Right forelimb (tissue), 1 donor: ENCODE measurements at places on chromosomes 5 and 9.
A peak's percentile ranks its signal among the peaks of the same experiment; 100 is the strongest.

DNA sequence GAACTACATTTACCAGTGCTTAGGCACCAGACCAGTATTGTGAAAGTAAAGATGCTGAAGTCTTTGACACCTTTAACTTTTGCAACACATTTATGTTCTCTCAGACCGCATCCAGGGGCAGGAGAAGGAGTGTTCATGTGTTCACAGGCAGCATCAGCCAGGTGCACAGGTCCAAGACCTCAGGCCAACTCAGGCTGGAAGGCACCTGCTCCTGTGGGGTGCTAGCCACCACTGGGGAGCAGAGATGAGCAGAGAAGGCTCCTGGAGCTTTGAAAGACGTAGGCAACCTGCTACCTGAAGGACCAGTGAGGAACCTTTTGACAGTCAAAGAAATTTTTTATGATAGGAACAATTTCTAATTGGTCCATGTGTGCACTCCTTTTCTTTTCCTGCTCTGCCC lies 35.6 kb downstream of the DAPK1 start:
- DNase-seq: no peak

DNA sequence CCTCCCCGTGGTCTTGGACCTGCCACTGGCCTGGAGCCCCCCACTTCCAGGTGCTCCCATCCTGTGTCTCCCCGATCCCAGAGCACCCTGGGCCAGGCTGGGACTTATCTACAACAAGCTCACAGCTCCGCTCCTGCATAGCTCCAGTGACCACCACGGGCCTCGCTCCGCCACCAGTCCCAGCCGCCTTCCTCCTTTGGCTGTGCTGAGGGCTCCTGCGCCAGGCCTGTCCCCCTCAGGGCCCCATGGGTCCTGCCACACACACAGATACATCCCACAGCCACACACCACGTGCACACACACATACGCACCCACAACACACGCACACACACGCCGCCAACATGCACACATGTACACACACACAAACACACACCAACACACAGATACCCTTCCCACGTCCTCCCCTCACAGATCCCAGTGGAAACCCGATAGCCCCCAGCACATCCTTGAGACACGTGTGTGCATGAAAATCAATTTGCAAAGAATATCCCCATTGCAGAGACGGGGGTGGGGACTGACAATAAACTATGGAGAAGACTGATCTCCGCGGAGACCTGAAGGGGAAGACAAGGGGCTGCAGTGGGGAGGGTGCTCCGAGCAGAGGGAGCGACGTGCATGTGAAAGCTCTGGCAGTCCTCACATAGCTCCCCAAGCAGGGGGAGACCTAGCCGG lies 18.5 kb upstream of the LAMC3 start:
- DNase-seq: no peak

- DNase-seq: no peak
Observed at GRCh38 chr9:4243877-4244812, 55.7 kb downstream of the GLIS3 start.

GRCh38 chr5:107964722-107965121 lies 294.0 kb upstream of the EFNA5 start:
- DNase-seq: no peak

DNA sequence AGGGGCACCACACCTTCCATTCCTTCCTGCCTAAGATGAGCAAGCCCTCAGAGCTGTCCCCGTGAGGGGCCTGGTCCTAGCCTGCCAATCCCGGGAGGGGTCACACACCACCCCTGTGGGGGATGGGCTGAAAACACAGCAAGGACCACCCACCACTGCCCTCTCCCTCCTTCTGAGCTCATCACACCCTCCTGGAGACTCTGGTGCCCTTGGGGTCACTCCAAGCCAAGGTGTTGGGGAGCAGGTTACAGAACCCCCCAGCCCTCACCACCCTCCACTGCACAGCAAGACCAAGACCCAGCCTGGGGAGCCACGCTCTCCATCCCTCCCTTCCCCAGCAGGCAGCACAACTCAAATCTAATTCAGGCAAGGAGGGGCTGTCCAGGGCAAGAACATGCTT lies 60.5 kb upstream of the PPP1R26 start:
- no peak for DNase-seq

DNA sequence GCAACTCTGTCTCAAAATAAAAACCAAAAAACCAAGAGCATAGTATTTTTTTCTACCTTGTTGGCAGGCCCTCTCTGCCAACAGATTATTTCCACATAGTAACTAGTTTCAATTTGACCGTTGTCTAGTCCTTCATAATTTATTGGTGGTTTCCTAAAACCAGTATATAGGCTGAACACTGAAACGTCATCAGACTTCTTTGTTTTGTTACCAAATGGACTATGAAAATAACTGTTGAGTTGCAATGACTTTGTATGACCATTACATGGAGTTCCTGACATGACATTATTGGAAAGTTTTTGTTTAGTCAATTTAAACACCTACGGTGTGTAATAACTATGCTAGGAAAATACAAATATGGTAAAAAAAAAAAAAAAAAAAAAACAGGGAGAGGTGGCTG lies 1.7 kb downstream of the AGGF1 start:
- no peak for DNase-seq

- no peak for DNase-seq
Observed at GRCh38 chr5:112693301-112693700, 44.4 kb upstream of the APC start.

GRCh38 chr9:114327749-114328148 lies 1.9 kb upstream of the ORM2 start:
- peak; percentile 60 for DNase-seq

GRCh38 chr9:4836676-4837075 lies 43.9 kb downstream of the RCL1 start:
- DNase-seq: no peak

GRCh38 chr5:18028036-18028435 lies 393.8 kb downstream of the TAF11L14 start:
- DNase-seq: no peak

- no peak for DNase-seq
Observed at GRCh38 chr5:73485715-73486114, 12.5 kb upstream of the BTF3 start.

DNA sequence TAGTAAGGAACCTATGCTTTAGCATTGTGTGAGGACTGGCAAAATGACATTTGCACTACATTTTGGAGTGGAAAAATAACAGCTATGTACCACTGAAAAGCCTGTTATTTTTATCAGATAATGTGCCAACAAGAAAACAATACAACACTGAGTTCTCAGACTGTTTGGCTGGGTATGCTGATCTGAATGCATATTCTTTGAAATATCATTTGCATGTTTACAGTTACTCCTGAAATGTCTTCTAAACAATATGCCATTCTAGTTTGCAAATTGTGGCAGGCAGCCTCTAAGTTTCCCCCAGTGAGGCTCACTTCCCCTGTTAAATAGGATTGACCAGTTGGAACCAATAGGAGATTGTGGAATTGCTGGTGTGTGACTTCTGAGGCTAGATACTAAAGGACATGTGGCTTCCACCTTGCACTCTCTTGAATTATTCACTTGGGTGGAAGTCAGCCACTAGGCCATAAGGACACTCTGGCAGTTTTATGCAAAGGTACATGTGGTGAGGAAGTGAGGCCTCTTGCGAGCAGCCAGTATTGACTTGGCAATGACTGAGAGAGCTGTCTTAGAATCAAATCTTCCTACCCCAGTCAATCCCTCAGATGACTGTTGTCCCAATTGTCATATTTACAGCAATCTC lies 250.4 kb upstream of the PCSK5 start:
- no peak for DNase-seq

GRCh38 chr9:88818495-88819201 lies 172.6 kb upstream of the S1PR3 start:
- no peak for DNase-seq

- DNase-seq: no peak
Observed at GRCh38 chr5:176819476-176819875, 9.1 kb downstream of the UNC5A start.

GRCh38 chr5:77560677-77561263 lies 68.7 kb upstream of the WDR41 start:
- DNase-seq: no peak

DNA sequence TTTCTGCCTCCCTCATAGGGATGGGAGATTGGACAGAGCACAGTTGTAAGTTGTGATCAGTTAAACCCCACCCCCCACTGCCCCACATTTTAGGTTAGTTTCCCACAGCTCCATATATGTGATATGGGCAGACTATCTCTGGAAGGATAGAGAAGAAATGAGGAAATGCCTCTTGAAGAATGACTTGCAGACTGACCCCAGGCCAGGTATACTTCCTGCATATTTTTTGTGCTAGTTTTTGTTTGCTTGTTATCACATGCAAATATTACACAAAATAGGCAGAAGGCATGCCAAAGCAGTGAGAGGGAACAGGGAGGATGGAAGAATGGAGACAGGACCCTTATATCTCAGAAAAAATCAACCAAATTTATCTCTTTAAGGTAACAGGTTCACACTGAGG lies 10.1 kb upstream of the GLRX start:
- DNase-seq: no peak

- DNase-seq: peak; percentile 60
Observed at GRCh38 chr5:158514319-158514985, 585.3 kb downstream of the EBF1 start.

DNA sequence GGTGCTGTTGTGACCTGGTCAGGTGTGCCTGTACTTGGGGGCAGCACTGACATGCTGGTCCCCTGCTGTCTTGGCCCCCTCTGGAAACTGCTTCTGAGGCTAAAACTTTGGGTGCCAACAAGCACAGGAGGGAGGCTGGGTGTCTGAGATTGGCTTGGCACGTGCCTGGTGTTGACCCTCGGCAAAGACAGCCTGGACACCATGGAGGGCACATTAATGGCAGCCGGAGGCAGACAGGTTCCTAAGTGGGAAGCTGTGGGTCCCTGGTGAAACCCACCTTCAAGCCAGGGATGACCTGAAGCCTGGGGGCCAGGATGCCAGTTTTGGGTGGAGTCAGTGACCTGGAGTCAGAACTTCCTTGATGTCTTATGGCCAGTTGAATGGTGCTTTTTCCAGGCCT lies 894.1 kb downstream of the PTPRD start:
- no peak for DNase-seq

DNA sequence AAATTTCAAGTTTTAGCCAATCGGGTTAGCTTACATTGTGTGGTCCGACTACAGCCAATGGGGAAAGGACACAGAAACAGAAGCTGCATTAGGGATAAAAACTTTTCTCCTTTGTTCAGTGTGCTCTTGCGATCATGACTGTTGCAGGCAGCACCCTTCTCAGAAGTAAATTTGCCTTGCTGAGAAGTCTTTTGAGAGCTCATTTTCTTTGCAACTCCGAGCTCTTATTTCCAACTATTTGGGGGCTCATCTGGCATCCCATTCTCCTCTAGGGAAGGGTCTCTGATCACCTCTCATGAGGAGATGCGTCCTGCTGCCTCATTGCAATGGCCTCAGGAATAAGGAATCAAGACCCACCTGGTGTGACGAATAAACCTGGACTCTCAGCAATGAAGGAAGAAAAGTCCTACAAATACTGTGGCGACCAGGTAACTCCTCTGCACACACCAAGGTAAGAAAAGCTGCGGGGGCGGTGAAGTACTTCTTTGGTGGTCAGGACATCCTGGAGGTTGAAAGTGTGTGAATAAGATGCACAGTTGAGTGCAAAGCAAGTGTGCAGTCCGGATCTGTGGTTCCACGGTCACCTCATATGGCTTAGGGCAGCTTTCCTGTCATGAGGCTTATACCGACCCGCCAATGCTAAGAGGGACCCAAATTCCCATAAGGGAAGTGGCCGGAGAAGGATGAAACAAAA lies 20.4 kb downstream of the CNOT8 start:
- DNase-seq: no peak

- DNase-seq: peak; percentile 16
Observed at GRCh38 chr5:135089912-135090311, 55.9 kb upstream of the PITX1 start.

- DNase-seq: no peak
Observed at GRCh38 chr5:102762562-102763227, 7.6 kb downstream of the PAM start.

- DNase-seq: no peak
Observed at GRCh38 chr5:88826646-88827585, 56.1 kb downstream of the MEF2C start.

DNA sequence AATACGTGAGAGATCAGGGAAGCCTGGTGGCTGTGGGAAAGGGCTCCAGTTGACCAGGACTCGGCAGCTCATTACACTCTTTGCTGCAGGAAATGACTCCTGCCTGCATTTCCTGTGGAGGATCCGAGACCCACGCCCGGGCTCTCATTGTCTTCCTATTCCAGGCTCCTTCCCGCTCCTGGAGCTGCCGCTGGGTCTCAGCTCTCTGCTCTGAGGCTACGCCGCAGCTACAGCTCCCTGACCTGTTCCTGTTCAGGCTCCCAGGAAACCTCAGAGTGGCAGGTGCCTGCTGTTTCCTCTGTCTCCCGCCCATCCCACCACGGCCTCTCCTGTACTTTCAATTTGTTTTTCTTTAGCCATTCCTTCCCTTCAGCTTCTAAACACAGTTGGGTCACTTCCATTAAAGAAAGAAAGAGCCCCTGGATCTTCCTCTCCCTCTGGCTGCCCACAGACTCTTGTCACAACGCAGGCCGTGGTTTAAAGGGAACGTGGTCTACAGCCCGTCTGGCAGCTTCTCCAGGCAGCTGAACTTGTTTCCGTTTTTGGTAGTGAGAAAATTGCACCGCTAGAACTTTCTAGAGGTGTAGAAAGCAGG lies 71.5 kb downstream of the IL6ST start:
- DNase-seq: no peak

DNA sequence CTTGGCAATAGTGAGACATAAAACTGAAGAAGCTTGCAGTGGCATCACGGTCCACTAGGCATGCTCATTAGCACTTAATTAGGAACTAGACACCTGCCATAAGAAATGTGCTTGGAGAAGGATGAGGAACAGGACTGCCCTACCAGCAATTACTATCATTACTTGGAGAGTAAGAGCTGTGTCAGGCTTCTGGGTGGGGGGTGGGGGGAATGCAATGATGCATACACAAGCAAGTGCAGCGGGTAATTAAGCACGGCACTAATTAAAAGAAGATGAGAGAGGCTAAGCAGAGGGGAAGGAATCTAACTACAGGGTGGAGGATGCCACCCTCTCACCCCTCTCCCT lies 53.1 kb downstream of the TLE1 start:
- DNase-seq: no peak

- no peak for DNase-seq
Observed at GRCh38 chr9:21549251-21549765, 67.2 kb upstream of the IFNE start.

DNA sequence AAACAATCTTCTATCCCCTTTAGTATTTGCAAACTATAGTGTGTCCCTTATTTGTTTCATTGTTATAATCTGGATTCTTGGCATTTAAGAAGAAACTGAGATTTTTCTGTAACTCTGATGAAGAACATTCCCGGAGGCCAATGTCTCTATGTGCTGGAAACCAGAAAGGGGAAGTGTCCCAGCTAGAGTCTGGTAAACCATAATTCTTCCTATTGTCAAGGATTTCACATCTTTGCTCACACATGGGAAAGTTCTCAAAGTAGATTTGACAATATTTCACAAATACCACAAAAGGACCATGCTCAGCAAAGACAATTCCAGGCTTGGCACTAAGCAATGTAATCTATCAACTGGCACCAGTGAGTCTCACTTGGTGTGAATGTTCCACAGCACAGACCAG lies 146.8 kb downstream of the MUSK start:
- DNase-seq: no peak

GRCh38 chr5:158317507-158317906 lies 458.6 kb upstream of the CLINT1 start:
- DNase-seq: no peak
